ENCODE measurements at places on chromosomes 12 and 14. TPM values are rescaled to one million over a fixed set of nuclear protein-coding genes. Genes with fewer than 3 reads are reported as not detected.

DNA sequence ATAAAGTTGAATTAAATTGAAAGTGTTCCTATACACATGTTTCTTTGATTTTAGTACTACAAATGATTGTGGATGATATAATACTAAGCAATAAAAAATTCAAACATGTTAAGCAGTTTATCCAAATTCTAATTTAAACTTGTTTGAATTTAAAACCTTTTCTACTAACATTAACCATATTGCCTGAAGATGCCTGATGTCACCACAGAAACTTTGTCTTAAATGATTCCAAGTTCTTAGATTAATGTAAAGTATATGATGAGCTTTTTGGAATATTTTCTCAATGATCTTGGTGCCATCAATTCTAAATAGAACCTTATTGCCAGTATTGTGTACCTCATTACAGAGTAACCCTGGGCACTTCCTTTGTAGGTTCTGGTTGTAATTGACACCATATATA lies 259.6 kb downstream of the NAV3 start:
- no peaks in the 10 kb centered on the region for H3K27me3 ChIP-seq
- no peak overlapping the region for H3K27ac ChIP-seq
- DNase-seq: no peak

DNA sequence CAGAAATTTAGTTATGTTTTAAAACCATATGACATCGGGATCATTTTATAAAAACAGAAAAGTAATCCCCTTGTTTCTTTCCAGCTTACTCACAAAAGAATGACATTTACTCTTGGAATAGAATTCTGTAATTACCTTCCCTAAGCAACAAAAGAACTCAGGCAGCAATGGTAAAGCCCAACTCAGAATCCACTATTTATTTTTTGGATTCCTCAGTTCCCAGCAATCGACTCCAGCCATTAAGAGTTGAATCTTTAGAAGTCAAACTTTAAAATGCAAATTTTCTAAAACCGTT lies 65.9 kb downstream of the FOXN3 start:
- H3K27me3 ChIP-seq: no peaks in the 10 kb centered on the region
- peaks cover 3% of the 10 kb centered on the region for H3K4me1 ChIP-seq
- no peaks in the 10 kb centered on the region for H3K36me3 ChIP-seq
- H3K27ac ChIP-seq: peak overlapping the region; percentile 18
- no peak overlapping the region for H3K4me3 ChIP-seq

- no peak overlapping the region for H3K4me3 ChIP-seq
- no peaks in the 10 kb centered on the region for H3K36me3 ChIP-seq
- no peak for DNase-seq
- no peaks in the 10 kb centered on the region for H3K4me1 ChIP-seq
Observed at GRCh38 chr12:48237162-48237561, 34.1 kb upstream of the OR10AD1 start.

DNA sequence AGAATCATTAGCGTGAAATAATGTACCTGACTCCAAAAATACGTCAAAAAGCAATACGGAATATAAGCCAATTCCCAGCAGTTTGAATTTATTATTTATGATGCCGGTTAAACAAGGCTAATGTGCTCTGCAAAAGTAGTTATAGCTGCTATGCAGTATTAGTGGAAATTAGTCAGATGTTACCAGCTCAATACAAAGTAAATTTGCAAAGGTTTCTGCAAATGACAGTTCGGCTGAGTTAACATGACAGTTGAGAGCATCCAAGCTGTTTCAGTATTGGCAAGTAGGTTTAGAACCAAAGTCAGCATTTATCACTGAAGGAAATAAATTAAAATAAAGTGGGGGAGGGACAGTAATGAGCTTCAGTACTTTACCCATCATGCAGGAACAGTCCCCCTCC lies 1665.8 kb upstream of the FLRT2 start:
- no peaks in the 10 kb centered on the region for H3K4me1 ChIP-seq
- H3K4me3 ChIP-seq: no peak overlapping the region
- H3K36me3 ChIP-seq: no peaks in the 10 kb centered on the region
- DNase-seq: no peak

DNA sequence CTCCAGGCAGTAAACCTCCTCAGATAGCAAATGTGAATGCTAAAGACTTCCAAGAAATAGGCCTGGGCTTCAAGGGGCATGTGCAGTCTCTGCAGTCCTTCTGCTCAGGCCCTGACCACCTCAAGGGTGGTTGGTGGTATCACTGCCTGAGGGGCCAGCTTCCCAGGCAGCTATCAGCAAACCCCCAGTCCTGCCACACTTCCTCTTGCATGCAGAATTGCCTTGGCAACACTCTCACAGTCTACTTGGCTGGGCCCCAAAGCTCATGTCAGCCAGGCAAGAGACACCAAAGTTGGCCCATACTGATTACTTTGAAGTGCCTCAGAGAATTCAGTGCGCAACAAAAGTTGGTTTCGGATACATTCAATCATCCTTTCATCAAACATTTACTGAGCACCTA lies 3.5 kb upstream of the ASB8 start:
- H3K4me1 ChIP-seq: no peaks in the 10 kb centered on the region
- no peaks in the 10 kb centered on the region for H3K36me3 ChIP-seq
- no peak for DNase-seq
- no peaks in the 10 kb centered on the region for H3K27me3 ChIP-seq
- no peak overlapping the region for H3K4me3 ChIP-seq

- DNase-seq: no peak
- peaks cover under 1% of the 10 kb centered on the region for H3K4me1 ChIP-seq
- H3K4me3 ChIP-seq: no peak overlapping the region
- H3K27ac ChIP-seq: no peak overlapping the region
Observed at GRCh38 chr12:55736780-55737580, 5.9 kb upstream of the GDF11 start.

DNA sequence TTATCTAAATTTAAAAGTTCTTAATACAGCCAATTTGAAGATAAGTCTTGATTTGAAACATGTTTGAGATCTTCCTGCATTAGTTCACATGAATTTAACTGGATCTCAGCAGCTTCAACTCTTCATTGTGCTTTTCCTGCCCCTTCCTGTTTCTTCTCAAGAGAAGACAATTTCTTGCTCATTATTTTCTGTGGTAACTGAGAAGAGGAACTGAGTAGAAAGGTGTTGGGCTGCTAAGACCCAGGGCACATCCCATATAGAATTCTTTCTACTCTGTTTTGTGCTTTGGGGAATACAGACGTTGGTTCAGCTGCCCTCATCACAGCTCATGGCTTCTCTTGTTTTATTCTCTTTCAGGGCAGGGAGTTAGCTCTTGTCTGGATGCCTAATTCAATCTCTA lies 110.2 kb downstream of the SNAPC1 start:
- no peaks in the 10 kb centered on the region for H3K36me3 ChIP-seq
- no peak overlapping the region for H3K4me3 ChIP-seq
- no peaks in the 10 kb centered on the region for H3K27me3 ChIP-seq
- no peak for DNase-seq

DNA sequence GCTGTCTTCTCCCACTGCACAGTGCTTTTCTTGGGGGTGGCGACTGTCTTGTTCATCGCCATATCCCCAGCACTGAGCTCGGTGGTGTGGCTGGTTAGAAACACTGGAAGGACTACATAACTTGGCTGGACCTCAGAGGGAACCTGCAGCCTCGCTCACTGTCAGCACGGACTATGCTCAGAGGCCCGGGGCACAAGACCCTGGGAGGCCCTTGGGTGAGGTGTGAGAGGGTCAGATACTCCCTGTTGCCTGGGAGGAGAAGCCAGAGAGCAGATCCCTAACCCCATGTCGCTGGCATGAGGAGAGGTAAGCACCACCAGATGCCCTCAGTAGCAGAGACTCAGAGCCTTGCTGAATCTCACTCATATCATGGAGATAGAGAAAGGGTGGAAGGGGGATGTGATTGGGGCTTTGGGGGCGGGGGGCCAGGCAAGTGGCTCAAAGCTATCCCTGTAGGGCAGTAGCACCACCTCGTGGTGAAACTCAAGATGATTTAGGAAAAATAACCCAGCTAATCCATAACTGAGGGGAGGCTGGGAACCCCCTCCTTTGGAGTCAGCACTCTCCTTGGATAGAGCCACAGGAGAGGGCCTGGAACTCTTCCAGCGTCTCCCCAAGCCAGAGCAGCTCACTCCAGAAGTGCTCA lies 18.7 kb upstream of the HDAC7 start:
- H3K27ac ChIP-seq: no peak overlapping the region
- H3K36me3 ChIP-seq: no peaks in the 10 kb centered on the region
- H3K4me1 ChIP-seq: peaks cover 3% of the 10 kb centered on the region
- no peak for DNase-seq
- no peak overlapping the region for H3K4me3 ChIP-seq
- H3K27me3 ChIP-seq: no peaks in the 10 kb centered on the region

- no peaks in the 10 kb centered on the region for H3K36me3 ChIP-seq
- no peak overlapping the region for H3K4me3 ChIP-seq
- no peaks in the 10 kb centered on the region for H3K27me3 ChIP-seq
- no peak overlapping the region for H3K27ac ChIP-seq
- no peaks in the 10 kb centered on the region for H3K4me1 ChIP-seq
Observed at GRCh38 chr12:44960423-44960822, 84.3 kb upstream of the NELL2 start.

DNA sequence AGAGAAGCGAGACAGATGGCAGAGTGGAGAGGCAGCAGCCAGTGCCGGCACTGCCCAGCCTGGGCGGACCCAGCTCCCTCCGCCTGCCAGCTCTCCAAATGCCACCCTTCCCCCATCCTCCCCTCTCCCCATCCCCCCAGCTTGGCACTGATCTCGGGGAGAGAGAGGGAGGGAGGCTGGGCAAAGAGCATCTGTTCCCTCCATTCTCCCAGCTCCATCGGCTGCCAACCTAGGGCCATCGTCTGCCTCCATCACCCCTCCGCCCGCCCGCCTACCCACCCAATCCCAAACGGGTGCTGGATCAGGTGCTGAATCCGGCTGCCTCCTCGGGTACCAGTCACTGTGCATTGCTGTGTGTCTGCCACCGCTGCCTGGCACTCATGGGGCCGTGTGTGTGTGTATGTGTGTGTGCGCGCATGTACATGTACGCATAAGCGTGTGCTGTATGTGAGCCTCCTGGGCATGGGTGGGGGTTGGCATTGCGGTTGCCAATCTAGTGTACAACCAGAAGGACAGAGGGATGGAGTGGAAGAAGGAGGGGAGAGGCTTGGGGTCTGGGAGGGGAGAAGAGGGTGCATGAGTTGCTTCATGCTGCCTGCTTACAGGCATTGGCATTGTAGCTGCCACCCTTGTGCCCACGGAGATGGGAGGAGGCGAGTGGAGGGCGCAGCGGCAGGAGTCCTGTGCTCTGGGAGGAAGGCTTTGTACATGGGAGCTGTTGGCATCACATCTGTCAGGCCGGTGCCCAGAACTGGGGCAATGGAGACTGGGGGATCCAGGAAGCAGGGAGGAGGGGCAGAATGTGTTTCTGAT lies 38.4 kb downstream of the ZFHX2 start:
- no peak for DNase-seq
- no peaks in the 10 kb centered on the region for H3K36me3 ChIP-seq
- no peaks in the 10 kb centered on the region for H3K27me3 ChIP-seq
- H3K4me3 ChIP-seq: no peak overlapping the region
- no peaks in the 10 kb centered on the region for H3K4me1 ChIP-seq

GRCh38 chr12:6553051-6553868 lies 2.6 kb downstream of the IFFO1 start:
- peaks cover 3% of the 10 kb centered on the region for H3K36me3 ChIP-seq
- H3K27me3 ChIP-seq: no peaks in the 10 kb centered on the region
- no peak for DNase-seq
- H3K27ac ChIP-seq: peak overlapping the region; percentile 78

GRCh38 chr12:63124778-63125177 lies 26.2 kb downstream of the AVPR1A start:
- no peak overlapping the region for H3K4me3 ChIP-seq
- H3K27ac ChIP-seq: no peak overlapping the region
- no peaks in the 10 kb centered on the region for H3K36me3 ChIP-seq
- no peaks in the 10 kb centered on the region for H3K4me1 ChIP-seq
- DNase-seq: no peak

DNA sequence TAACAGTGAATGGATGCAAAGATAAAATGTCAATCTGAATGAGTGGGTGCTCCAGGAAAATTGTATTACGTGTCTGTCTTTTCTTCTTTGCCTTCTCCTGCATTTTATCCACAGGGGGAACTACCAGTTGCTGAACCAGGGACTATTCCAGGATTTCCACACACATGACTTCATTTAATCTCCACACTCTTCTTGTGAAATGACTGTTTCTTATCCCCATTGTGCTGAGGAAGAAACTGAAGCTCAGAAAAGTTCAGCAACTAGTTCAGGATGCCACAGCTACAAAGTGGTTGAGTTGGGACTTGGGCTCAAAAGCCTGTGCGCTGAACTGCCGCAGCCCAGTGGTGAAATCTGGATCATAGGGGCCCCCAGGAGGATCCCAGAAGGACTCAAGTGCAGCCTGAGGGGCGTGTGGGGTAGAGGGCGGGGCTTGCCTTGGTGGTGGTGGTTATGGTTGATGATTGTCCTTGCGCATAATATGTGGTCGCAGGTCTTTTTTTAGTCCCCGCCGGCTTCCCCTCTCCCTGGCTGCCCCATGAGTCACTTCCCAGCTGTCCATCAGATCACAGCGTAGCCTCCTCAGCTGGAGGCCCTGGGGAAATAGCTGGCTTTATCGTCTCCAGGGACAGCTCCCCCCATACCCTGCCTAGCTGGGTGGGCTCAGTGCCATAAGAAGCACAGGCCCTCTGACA lies 235.2 kb upstream of the CRY1 start:
- no peak overlapping the region for H3K4me3 ChIP-seq
- no peaks in the 10 kb centered on the region for H3K4me1 ChIP-seq
- no peaks in the 10 kb centered on the region for H3K36me3 ChIP-seq
- no peak for DNase-seq

- no peaks in the 10 kb centered on the region for H3K36me3 ChIP-seq
- H3K27ac ChIP-seq: no peak overlapping the region
- DNase-seq: no peak
- H3K4me1 ChIP-seq: no peaks in the 10 kb centered on the region
Observed at GRCh38 chr12:89067421-89068187, 284.7 kb downstream of the DUSP6 start.

DNA sequence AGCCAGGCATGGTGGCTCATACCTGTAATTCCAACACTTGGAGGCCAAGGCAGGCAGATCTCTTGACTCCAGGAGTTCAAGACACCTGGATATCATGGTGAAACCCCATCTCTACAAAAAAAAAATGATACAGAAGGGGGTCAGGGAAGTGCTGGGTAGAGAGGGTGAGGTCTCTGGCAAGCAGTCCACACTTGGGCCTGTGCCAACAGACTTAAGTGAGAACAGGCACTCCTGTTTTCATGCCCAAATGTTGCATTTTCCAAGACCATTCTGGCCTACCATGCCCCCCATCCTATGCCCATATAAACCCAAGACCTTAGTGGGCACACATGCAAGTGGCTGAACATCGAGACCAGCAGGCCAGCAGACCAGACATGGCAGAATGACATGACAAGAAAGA lies 16.0 kb upstream of the CMAS start:
- no peak for DNase-seq
- no peaks in the 10 kb centered on the region for H3K4me1 ChIP-seq
- no peaks in the 10 kb centered on the region for H3K27me3 ChIP-seq
- H3K36me3 ChIP-seq: no peaks in the 10 kb centered on the region

- H3K27ac ChIP-seq: no peak overlapping the region
- DNase-seq: peak; percentile 42
- H3K4me1 ChIP-seq: no peaks in the 10 kb centered on the region
- H3K27me3 ChIP-seq: no peaks in the 10 kb centered on the region
Observed at GRCh38 chr14:96130391-96130790, 74.2 kb upstream of the BDKRB2 start.

Gene AKAP6
- 10.5 TPM for total RNA-seq

Gene NKX2-1
- not detected for total RNA-seq

Gene SYT1
- total RNA-seq: 1.2 TPM

Gene FZD10
- total RNA-seq: 0.57 TPM

Gene ACSM4
- not detected for total RNA-seq

Gene SOX5
- 10.8 TPM for total RNA-seq

Gene STAC3
- total RNA-seq: 3.1 TPM

Gene CRIP2
- 357 TPM for total RNA-seq

Gene HEATR5A
- total RNA-seq: 30.4 TPM

Data from kidney (tissue), 22 donors.